Progenitor cell of endocrine pancreas (in vitro differentiated cells): ENCODE measurements at places on chromosomes 5 and 9. TPM values are rescaled to one million over a fixed set of nuclear protein-coding genes. Genes with fewer than 3 reads are reported as not detected.
A peak's percentile ranks its signal among the peaks of the same experiment; 100 is the strongest.

DNA sequence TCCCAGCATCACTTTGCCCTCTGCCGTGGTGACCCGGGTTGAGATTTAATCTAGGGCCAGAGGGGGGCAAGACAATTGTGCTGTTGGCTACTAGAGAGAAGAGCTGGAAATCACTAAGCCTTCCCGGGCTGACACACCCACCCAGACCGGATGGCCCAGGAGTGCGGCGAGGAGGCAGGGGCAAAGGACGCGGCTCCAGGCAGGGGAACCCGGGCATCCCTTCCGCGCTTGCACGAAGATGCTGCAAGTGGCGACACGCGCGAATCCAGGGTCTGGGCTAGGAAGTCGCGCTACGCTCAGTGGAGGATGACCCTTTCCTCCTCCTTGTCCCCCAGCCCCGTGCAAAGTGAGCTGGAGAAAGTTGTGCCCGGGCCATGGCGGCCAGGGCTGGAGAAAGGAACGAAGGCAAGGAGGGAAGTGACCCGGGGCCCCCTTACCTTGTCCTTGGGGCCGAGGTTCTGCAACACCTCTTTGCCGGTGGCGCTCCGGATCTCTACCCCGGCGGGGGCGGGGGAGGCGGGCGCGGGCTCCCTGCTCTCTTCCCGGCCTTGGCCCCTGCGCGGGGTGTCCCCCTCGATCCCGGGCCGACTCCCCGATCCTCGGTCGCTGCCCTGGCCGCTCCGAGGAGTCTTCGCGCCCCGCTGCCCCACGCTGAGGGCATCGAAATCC lies 693 bp downstream of the DPYSL3 start:
- peak; percentile 9 for DNase-seq
- peak overlapping the region; percentile 75 for H3K4me3 ChIP-seq
- peaks cover 12% of the 10 kb centered on the region for H3K4me1 ChIP-seq
- peak overlapping the region; percentile 54 for H3K27ac ChIP-seq

- H3K4me1 ChIP-seq = peaks cover 4% of the 10 kb centered on the region
- no peak overlapping the region for H3K27ac ChIP-seq
- H3K27me3 ChIP-seq = no peaks in the 10 kb centered on the region
These were observed 12.2 kb downstream of the RANBP17 start for GRCh38 chr5:170874017-170874416.

ANKRD20A1 gene
- total RNA-seq = 1.6 and 2.2 TPM in 2 replicates

DNA sequence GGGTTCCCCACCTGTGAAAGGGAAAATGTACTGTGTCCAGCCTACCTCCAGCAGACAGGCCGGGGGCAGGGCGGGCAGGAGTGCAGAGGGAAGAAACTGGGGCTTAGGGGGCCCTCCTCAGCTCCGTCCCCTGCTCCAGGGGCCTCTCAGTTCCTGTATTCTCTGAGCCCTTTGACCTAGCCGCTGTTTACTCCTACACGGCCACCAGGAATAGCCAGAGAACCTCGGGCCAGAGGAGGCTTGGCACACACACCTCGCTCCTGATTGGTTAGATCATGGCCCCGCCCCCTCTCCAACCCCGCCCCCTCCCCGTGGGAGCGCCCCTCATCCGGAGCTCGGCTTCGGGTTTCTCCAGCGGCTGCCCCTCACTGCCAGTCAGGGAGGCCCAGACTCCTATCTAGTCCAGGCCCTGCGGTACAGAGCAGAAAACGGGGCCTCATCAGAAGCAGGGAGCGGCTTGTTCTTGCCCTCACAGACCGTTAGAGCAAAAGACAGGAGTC lies 2.2 kb downstream of the ST6GALNAC6 start:
- peaks cover 14% of the 10 kb centered on the region for H3K4me1 ChIP-seq
- peak overlapping the region; percentile 86 for H3K27ac ChIP-seq
